HTR-8/SVneo (cell line): ENCODE measurements at places on chromosomes 16 and 17.
A peak's percentile ranks its signal among the peaks of the same experiment; 100 is the strongest.

- no peak for DNase-seq
Observed at GRCh38 chr17:40331743-40332641, 23.0 kb downstream of the RARA start.

- no peak for DNase-seq
Observed at GRCh38 chr17:81163703-81164370, 1.5 kb upstream of the PVALEF start.

GRCh38 chr17:18967916-18968315 is 16.0 kb downstream of the SLC5A10 start:
- peak; percentile 48 for DNase-seq

GRCh38 chr17:76686538-76687297 is 24.0 kb downstream of the MXRA7 start:
- no peak for DNase-seq

- no peak for DNase-seq
Observed at GRCh38 chr16:63461248-63461841, 1425.1 kb upstream of the CDH8 start.

GRCh38 chr17:39252788-39253460 is 27.2 kb upstream of the STAC2 start:
- DNase-seq = no peak

DNA sequence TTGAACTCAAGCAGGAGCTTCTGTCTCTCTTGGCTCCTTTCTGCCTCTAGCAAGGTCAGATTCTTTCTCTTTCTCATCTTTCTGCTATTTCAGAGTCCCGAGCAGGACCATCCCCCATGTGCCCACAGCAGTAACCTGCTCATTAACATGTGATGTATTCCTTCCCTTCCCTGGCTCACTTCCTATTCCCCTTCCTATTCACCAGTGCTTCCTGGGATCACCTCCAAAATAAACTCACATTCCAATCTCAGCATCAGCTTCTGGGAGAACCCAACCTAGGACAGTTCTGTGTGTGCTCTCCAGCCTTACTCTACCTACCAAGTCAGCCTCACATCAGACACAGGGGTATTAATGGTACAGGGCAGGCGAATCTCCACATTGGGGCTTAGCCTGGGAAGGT is 546.4 kb upstream of the SALL1 start:
- DNase-seq = no peak

GRCh38 chr17:48012151-48012520 is 25.5 kb downstream of the COPZ2 start:
- no peak for DNase-seq

DNA sequence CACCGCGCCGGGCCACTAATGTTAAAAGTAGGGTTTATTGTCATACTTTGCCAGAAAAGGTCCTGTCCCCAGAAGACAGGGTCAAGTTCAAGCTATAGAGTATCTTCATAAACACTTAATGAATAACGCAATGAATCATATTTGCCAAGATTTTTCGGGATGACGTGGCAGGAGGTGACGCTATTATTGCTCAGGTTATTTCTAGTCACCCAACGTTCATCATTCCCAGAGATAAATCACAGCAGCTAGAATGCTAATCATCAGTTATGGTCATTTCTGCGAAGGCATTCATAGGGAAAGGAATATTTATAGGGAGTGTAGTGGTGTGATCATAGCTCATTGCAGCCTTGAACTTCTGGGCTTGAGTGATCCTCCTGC is 2.0 kb downstream of the TMC5 start:
- DNase-seq = peak; percentile 62

GRCh38 chr17:63537991-63538692 is 12.1 kb upstream of the DCAF7 start:
- no peak for DNase-seq

DNA sequence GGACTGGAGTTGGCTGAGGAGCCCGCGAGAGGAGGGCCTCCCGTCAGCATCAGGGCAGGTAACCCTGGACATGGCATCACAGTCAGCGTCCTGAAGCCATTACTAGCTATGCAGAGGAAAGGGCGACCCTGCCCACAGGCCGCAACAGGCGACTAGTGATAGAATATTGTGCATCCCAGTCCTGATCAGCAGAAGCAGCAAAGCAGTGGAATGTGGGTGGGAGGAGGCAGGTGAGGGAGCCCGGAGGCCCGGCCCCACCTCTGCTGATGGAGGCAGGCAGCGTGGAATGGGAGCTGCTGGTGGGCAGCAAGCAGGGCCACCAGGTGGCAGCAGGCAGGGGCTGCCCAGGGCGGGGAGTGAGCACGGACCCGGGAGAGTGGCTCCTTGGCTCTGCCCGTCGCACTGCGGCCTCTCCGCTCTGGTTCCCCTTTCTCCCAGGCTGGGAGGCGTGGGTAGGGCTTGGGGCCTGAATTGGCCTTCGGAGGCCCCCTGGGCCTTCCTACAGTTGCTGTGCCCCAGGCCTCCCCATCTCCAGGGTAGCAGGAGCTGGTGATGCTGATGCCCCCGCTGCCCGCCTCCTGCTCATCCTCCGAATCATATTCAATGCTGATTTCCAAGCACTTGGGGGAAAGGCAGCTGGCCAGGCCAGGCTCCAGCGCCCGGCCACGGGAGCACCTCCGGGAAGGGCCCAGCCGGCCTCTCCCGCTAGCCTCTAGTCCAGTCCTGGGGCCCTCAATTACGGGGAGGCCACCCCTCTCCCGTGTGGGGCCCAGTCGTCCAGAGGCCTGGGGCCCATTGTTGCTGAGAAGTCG is 20.2 kb downstream of the TSPOAP1 start:
- DNase-seq = no peak

- DNase-seq = no peak
Observed at GRCh38 chr17:80124351-80124981, 22.5 kb downstream of the EIF4A3 start.

DNA sequence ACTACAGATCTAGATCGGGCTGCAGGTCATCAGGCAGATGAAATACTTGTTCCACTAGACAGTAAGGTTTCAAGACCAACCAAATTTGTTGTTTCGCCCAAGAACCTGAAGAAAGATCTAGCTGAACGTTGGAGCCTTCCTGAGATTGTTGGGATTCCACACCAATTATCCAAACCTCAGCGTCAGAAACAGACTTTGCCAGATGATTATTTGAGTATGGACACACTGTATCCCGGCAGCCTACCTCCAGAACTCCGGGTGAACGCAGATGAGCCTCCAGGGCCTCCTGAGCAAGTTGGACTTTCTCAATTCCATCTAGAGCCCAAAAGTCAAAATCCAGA is 14.4 kb downstream of the LRRC37B start:
- no peak for DNase-seq

GRCh38 chr17:4332296-4332970 is 34.0 kb downstream of the UBE2G1 start:
- peak; percentile 42 for DNase-seq

DNA sequence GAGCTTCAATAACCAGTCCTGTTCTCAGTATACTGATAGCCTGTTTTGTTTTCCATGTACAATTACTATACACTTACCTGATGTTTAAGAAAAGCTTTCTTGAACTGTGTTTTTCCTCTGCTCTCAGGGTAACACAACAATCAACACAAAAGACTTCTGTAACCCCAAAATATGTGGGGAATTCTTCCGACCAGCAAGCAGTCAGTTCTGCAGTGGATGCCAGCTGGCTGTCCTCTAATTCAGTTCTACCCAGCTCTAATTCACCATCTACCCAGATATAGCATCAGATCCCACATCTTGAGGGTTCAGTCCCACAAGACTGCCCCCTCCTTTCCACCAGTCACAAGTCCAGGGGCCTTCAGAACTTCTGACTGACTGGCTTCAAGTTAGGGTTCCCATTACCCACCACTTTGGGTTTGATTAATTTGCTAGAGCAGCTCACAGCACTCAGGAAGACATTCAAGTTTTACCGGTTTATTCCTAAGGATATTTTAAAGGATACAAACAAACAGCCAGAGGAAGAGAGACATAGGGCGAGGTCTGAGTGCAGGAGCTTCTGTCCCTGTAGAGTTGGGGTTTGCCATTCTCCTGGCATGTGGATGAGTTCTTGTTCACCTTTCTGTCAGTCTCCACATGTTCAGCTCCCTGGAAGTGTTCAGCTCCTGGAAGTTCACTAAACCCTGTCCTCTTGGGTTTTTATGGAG is 178.2 kb downstream of the CHD9 start:
- DNase-seq = no peak

GRCh38 chr17:41553987-41554680 is 17.7 kb downstream of the KRT9 start:
- DNase-seq = no peak

GRCh38 chr16:74577882-74578366 is 29.0 kb downstream of the GLG1 start:
- peak; percentile 27 for DNase-seq

DNA sequence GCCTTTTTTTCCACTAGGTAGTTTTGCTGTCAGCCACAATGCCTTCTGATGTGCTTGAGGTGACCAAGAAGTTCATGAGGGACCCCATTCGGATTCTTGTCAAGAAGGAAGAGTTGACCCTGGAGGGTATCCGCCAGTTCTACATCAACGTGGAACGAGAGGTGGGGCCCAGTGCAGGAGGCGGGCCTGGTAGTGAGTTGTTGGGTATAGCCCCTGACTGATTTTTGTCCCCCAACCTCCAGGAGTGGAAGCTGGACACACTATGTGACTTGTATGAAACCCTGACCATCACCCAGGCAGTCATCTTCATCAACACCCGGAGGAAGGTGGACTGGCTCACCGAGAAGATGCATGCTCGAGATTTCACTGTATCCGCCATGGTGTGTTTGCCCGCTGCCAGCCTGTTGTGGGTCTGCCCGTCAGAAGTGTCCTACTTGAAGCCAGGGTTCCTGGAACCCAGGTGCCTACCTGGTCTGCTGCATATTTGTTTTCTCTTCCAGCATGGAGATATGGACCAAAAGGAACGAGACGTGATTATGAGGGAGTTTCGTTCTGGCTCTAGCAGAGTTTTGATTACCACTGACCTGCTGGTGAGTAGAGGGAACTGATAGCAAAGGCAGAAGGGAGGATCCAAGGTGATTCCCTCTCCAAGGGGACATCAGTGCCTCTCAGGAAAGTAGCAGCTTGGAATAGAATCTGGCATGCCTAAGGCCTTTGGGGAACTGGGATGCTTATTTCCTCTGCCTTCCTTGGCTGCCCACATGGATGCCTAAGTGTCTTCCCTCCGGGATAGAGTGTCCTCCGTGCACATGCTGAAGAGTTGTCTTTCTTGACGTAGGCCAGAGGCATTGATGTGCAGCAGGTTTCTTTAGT is 1.9 kb upstream of the CD68 start:
- DNase-seq = no peak
